ENCODE measurements at places on chromosomes 12 and 14.

DNA sequence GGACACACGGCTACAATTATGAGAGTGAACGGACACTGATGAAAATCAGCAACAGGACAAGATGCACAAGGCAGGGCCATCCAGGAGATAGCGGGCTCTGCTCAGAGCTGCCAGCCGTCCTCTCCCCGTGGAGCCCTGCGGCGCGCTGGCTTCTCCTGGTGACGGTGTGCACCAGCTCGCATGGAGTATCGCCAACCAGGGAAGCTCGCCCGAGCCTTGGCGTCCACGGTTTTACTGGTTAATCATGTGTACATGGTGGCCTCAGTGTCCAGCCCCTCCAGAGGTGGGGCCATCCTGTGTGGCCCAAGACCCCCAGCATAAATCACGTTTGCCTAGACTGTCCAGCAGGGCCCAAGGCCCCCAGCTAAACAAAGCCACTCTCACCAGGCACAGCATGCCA, 31.2 kb upstream of the DYNC1H1 start:
- DNase-seq, result no peak

- DNase-seq, result no peak
Measured at GRCh38 chr12:43676183-43676813, 82.3 kb downstream of the PUS7L start.

- DNase-seq, result no peak
Measured at GRCh38 chr12:52794479-52795331, 1.2 kb downstream of the KRT3 start.

- no peak for DNase-seq
Measured at GRCh38 chr12:54388237-54389133, 4.0 kb upstream of the ZNF385A start.

- DNase-seq, result peak; percentile 98
Measured at GRCh38 chr14:96016501-96017160, 22.5 kb upstream of the C14orf132 start.

GRCh38 chr12:104291867-104292524, 11.5 kb upstream of the EID3 start:
- DNase-seq, result no peak

DNA sequence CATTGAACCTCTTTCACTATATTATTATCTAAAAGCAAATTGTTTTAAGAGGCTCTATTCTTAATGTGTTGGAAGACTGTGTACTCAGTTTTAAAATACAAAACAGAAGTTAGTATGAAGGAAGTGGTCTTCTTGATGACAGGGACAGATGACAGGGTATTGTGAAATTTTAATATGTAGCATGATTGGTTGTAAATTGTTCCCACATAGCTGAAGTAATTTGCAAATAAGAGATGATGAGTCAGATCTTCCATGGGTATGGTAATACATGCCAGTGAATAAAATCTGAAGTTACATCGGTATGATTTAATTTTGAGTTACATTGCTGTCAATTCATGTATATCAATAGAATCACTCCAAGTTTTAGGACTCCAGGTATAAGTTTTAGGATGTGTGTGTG, 454.8 kb downstream of the AEBP2 start:
- no peak for DNase-seq

DNA sequence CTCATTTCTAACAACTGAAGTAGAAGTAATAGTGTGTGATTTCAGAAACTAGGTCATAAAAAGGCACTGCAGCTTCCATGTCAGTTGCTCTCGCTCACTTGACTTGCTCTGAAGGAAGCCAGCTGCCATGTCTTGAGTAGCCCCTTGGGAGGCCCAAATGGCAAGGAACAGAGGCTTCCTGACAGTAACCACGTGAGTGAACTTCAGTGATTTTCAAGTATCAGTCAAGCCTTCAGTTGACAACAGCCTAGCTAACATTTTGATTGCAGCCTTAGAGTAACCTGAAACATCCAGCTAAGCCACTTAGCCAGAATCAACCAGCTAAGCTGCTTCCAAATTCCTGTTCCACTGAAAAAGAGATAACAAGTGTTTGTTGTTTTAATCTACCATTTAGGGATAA, 26.7 kb downstream of the TOGARAM1 start:
- DNase-seq, result peak; percentile 85

- DNase-seq, result no peak
Measured at GRCh38 chr14:94548131-94548998, 12.9 kb upstream of the SERPINA4 start.

DNA sequence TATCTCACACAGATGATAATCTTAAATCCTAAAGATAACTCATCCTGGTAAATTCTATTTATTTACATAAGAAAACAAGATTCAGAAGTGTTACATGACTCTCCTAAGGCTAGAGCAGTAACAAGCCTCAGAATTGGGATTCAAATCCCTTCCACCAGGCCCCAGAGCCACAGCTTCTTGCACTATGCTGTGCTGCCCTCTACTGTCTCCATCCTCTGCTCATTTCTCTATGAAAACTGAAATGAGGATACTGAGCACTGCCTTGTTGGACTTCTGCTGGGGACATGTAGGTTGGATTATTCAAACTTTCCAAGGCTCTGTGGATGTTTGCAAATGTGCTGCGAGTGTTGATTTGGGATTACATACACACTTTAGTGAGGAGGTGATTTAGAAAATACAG, 23.5 kb upstream of the C12orf50 start:
- DNase-seq, result no peak

- no peak for DNase-seq
Measured at GRCh38 chr14:100618318-100618693, 31.1 kb upstream of the BEGAIN start.

DNA sequence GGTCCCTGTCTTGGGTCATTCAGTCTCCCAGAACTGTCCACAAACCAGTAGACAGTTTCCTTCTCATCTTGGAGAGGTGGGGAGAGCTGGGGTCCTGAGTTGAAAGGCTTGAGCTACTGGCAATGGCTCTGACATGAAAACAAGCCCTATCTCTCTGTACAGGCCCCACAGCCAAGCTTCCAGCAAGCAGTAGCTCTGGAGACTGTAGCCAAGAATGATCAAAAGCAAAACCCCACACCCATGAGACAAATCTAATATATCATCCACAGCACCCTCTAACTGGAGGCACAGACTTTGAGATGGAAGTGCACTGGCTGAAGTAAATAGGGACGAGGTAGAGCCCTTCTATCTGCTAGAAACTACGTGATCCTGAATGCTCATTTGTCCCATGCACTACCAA, 40.9 kb downstream of the RERG start:
- no peak for DNase-seq

GRCh38 chr12:68012712-68013111, 23.5 kb downstream of the IFNG-AS1 start:
- DNase-seq, result no peak

DNA sequence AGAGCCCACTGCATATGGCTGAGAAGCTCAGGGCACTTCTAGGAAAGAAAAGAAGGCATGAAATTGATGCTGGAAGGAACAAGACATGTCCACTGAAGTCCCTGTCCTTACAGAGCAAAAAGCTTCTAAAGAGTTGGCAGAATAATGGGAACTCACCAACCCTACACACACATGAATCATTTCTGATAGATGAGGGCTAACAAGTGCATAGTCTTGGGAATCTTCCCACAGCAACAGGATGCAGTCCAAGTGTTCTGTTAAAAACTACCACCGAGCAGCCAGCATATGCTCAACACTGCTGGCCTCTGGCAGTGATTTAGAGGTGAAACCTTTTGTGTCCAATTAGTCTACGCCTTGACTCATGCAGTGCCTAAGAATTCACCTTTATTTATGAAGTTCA, 44.8 kb downstream of the RHOJ start:
- DNase-seq, result no peak

DNA sequence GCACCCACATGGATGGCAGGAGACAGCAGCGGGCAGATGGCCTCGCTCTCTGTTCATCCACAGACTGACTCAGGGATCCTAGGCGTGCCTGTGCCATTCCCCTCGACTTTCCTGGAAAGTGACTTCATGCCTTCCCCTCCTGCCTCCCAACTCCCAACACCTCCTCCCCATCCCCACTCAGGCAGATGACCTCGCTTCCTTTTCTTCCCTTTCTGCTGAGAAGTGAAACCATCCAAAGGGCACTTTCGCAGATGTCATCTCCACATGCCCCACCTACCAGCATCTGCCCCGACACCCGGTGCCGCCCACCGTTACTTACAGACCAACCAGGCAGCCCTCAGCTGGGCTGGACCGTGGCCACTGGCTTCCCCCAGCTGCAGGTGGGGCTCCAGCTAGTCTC, 29.6 kb downstream of the BEGAIN start:
- no peak for DNase-seq

DNA sequence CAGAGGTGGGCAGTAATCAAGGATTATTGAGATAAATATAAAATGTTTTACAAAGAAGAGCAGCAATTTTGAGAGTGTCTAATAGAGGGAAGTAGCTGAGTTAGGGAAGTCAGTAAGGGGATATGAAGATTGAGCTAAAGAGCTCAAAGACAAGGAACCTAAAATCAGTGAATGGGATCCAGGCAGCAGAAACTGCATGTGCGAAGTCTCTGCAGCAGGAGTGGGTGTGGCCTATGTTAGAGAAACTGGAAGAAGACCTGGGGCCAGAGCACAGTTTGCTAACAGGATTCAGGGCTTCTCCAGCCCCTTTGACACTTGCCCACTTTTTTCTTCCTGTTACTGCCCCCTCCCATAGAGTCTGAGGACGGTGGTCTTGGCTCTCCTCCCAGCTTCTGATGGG, 36.3 kb upstream of the PLXNC1 start:
- no peak for DNase-seq

- DNase-seq, result no peak
Measured at GRCh38 chr12:94133964-94134795, 14.2 kb upstream of the PLXNC1 start.

GRCh38 chr12:107093417-107094182, at the start of gene CRY1:
Gene CRY1 (minus strand): TSS chr12:107093549. CDS start chr12:107092961, 588 bp downstream.
- peak; percentile 68 for DNase-seq

DNA sequence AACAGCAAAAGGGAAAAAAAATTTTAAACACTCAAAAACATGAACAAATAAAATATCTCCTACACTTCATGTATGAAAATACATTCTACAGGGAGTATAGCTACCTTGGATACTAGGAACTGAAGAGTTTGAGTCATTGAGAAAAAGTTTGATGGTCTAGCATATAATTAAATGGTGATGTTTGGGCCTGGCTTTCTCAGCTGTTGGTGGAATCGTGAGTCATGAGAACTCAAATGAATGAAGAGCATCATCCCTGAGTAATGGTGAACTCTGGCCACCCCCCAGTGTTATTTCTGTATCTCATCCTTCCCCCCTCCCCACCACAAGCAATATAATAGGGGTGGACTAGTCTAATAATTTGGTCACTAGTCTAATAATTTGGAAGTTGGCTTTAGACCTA, 6.7 kb upstream of the SLC6A15 start:
- no peak for DNase-seq

DNA sequence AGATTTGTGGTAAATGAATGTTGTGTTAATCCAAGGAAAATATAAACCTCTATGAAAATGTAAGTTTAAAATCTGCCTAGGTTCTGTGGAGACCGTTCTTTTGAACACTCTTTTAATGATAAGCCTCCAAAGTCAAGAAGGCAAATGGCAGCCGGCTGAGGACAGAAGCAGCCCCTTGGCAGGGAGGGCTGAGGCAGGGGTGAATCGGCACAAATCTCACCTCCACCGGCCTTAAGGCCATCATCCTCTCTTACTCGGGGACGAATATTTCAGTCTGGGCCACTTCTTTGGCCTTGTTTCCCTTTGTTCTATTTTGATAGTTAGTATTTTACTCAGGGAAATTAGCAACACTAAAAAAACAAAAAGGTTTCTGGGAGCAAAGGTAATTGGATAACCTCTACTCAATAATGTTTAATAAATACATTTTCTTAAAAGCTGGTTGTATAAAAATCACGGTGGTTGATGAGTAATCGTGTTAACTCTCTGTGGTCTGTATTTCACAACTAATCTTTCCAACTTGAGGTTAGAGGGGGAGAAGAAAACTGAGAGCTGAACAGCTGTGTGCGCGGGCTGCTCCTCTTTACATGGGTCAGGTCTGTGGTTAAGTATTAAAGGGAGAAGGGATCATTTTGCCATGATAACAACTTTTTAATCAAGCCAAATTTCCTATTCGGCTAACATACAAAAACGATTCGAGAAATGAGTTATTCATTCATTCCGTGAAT, 18.6 kb downstream of the LGMN start:
- DNase-seq, result no peak

- no peak for DNase-seq
Measured at GRCh38 chr14:44699391-44699790, 192.3 kb upstream of the FSCB start.

Data from NCI-H187 treated with DMSO at 0.1 percent for 48 hours (cell line).